ENCODE measurements at places on chromosomes 11 and 22.
A peak's percentile ranks its signal among the peaks of the same experiment; 100 is the strongest.

- DNase-seq, result no peak
Observed at GRCh38 chr11:1121331-1121812, 36.4 kb upstream of the MUC5AC start.

DNA sequence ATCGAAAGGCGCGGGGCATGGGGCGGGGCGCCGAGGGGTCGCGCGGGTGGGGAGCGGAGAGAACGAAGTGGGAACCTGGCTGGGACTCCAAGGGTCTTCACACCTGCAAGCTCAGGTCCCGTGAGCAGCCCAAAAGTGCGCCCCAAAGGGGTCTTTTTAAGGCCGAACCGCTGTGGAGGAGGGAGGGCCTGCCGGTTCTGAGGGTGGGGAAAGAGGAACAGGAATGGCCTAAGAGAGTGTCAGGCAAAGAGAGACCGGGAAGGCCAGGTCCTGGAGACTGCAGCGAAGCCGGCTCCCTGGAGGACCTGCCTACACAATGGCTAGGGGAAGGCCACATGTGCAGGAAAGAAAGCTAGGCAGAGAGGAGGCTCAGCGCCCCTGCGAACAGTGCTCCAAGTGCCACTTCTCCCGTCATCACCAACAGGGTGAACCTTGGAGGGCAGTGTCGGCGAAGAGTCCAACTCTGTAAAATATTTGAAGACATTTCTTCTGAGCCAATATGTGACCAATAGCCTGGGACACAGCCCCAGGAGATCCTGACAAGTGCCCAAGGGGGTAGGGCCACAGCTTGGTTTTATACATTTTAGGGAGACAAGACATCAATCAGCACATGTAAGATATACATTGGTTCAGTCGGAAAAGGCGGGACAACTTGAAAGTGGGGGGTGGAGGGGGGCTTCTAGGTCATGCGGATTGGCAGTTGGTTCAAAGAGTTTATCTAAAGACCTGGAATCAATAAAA is 710 bp upstream of the DGCR2 start:
- no peak for DNase-seq

- no peak for DNase-seq
Observed at GRCh38 chr11:128949791-128950454, 7.3 kb upstream of the TP53AIP1 start.

DNA sequence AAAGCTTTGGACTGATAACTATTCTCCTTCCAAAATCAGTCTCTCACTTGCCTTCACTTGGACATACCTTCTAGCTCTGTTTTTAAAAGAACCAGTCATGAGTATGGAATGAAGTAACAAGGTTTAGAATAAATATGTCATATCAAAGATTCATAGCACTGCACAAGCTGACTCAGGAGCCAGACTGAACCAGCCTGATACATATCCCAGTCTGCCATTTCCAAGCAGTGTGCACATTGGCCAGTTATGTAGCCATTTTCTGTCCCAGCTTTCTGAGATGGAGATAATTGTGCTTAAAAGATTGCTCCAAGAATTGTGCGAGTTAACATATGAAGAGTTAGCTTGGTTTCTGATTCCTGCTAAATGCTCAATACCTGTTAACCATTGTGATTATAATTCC is 311.3 kb downstream of the C11orf87 start:
- DNase-seq, result no peak

GRCh38 chr22:27274770-27275449 is 526.6 kb downstream of the MN1 start:
- no peak for DNase-seq

DNA sequence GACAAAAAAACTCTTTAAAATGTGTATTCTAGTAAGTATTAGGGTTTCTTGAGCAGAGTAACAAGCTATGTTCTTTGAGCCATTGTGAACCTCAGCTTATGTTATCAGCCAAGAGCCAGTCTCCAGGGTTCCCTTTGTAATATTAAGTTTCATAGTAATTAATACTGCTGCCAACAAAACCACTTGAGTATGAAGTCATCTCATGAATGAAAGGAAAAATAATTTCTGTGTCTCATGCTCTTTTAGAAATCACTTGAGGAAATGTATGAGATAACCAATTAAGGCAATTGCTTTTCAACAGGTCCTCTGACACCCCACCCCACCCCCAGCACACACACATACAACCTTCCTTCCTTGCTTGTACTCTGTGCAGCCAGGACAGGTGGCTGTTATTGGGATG is 59.9 kb downstream of the BBOX1 start:
- no peak for DNase-seq

DNA sequence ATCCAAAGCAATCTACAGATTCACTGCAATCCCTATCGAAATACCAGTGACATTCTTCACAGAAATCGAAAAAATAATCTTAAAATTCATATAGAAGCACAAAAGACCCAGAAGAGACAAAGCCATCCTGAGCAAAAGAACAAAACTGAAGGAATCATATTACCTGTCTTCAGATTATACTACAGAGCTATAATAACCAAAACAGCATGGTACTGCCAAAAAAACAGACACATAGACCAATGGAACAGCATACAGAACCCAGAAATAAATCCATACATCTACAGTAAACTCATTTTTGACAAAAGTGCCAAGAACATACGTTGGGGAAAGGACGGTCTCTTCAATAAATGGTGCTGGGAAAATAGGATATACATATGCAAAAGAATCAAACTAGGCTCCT is 18.9 kb downstream of the RRP8 start:
- no peak for DNase-seq

DNA sequence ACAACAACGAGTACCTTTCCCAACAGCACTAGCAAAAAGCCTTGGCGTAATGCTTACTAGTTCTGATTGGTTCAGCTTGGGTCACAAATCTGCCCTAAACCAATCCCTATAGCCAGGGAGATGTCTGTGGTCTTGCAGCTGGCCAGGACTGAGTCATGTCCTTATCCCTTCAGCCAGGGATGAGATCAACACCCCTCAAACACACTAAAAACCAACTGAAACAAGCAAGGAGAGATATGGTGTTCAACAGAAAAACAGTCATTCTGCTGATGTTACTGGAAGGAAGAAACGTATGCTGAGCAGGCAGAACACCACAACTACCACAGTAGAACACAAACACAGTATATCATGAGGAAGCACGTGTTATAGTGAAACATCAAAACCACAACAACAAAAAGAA is 375.6 kb downstream of the LARGE1 start:
- no peak for DNase-seq

- peak; percentile 28 for DNase-seq
Observed at GRCh38 chr11:116890193-116890592, 52.8 kb upstream of the APOA1 start.

DNA sequence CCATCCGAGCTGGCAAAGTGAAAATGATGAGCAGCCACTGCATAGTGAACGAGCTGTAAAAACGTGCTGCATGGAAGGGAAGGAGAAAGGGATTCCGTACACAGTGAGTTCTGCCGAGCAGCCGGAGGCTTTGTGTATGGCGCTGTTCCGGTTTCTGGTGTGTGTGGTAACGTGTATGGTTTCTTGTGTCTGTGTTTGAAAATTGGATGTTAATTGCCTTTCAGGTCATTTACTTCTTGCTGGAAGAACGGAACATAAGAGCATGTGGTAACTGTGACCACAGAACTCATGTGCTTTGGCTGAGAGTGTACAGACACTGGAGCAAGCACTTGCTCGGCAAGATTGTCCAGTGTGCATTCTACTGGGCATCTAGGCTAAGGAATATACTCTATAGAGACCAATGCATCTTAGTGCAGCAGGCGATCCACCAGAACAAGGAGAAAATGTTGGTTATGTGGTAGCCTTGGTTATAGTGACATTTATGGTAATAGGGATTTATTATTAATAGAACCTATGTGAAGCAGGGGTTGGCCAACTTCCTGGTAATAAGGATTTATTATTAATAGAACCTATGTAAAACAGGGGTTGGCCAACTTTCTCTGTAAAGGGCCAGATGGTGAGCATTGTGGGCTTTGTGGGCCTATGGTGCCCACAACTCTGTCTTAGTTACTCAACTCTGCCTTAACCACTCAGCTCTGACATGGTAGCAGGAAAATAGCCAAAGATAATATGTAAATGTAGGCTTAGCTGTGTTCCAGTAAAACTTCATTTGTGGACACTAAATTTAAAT is 49.2 kb downstream of the GRAMD1B start:
- no peak for DNase-seq

- DNase-seq, result no peak
Observed at GRCh38 chr22:44608597-44609399, 93.2 kb upstream of the PRR5 start.

- no peak for DNase-seq
Observed at GRCh38 chr22:39220890-39221850, 23.6 kb downstream of the PDGFB start.

DNA sequence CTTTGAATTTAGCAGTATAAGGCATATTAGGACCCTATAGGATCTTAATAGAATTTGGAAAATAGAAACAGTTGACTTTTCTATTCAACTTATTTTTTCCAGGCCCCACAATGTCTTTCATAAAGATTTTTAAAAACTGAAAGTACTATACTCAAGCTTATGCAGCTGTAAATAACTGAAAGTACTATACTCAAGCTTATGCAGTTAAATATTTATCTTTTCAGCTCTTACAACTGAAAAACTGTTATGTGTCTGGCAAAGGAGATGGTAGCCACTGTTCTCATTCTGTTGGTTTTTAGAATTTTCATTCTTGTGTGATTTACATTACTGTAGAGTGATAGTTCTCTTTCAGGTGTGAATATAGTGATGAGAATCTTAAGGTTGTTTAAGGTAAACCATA is 16.5 kb downstream of the HIPK3 start:
- DNase-seq, result no peak

DNA sequence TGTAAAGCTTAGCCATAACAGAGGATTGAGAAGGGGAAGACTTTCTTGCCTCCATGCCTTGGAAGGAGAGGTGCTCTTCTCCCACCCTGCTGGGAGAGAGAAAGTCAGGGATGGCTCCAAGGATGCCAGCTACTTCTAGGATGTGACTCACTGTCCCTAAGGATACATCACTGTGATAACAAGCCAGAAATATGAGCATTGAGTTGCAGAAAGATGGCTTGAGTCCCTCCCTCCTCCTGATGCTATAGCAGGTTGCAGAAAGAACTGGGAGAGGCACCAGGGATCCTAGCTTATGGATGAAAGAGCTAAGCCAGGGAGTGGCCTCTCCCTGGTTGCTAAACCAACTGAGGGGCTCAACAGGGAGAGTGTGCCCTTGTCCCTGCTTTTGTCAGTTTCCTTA is 27.8 kb upstream of the FJX1 start:
- DNase-seq, result no peak

GRCh38 chr11:78150346-78150745 is 10.9 kb upstream of the ALG8 start:
- no peak for DNase-seq

DNA sequence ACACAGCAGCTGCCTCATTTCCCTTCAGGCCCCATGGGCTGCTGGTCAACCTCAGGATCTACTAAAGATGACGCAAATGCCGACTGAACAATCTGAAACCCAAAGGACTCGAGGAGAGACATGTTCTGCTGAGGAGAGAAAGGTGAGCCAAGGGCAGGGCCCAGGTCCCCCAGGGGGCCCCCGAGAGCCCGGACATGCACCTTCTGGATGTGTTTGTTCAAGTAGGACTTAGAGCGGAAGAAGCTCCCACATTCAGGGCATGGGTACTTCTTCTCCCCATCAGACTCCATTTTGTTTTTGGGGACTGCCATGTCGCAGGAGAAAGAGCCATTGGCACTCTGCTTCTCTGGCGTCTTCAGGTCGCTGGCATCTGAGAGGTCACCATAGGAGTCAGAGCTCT is 19.3 kb downstream of the PATZ1 start:
- DNase-seq, result no peak

DNA sequence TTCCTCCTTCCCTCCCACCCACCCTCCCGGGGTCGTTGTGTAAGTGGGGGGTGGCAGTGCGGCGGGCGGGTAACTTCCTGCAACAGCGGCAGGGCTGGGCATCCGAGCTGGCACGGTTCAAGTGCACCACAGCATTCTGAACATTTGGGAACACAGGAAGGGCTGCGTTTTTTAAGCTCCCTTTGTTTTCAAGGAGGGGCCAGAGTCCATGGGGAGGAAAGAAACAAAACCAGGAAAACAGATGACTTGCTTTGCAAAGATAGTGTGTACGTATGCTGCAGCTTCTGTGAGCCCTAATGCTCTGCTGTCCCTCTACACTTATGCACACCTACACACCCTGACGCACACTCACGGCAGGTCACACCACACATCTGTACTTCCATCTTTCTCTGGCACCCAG is 152.5 kb downstream of the FBXO7 start:
- no peak for DNase-seq

GRCh38 chr11:96391698-96392307 is 2.0 kb downstream of the JRKL start:
- no peak for DNase-seq

GRCh38 chr11:79274636-79275331 is 166.0 kb downstream of the TENM4 start:
- DNase-seq, result no peak

DNA sequence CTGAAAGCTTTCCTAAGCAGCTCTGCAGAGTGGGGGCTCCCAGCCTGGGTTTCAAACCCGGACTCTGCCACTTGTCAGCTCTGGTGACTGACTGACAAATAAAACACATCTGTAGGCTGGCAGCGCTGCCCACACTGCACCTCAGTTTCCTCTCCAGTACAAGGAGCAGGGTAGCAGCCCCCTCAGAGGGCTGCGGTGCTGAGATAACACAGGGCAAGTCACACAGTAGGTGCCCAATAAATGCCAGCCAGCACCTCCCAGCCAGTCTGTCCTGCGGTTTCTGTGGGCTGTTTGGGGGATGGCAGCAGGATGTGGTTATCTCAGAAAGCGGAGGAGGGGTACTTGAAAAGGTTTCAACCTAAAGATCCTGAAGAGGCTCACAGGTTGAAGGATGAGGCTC is 1.5 kb downstream of the SYT12 start:
- peak; percentile 66 for DNase-seq

GRCh38 chr11:5369789-5370188 is 13.8 kb upstream of the OR51M1 start:
- DNase-seq, result no peak

GRCh38 chr22:38725900-38726655 is 20.3 kb downstream of the GTPBP1 start:
- DNase-seq, result no peak

DNA sequence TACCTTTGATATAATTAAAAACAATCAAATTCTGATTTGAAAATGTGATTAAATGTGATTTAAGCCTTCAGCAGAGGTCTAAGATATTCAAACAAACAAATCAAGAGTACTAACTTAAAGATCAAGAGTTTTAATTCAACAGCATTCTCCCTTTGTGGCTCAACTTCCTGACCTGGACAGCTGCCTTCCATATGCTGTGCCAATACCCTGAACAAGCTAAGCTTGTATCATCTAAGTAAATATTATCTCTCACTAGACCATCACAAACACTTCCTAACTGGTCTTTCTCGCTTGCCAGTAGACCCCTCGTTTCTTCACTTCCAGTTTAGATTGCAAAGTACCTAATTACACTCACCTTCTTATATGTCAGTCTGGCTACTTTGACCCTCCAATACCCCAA is 35.9 kb upstream of the P4HA3 start:
- DNase-seq, result no peak

GRCh38 chr22:20805972-20806471 is 32.1 kb downstream of the SERPIND1 start:
- no peak for DNase-seq
